ENCODE measurements at places on chromosomes 3 and 15.

DNA sequence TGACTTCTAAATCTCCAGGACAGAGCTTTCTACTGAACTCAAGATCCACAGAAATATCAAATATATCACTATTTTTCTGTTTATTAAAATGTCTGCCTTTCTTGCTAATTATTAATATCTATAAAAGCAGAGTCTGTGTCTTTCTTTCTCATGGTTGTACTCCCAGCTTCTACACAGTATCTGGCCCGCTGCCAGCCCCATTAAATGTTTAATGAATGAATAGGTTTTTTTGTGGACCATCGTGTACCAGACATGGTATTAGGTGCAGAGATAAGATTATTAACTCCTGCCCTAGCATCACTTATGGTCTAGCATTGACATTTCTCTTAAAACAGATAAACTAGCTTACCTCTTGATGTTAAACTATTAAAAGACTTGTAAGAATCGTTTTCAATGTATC lies 111.4 kb upstream of the RBMS3 start:
- DNase-seq: no peak

- no peak for DNase-seq
Measured at GRCh38 chr3:177050501-177051237, 146.6 kb downstream of the TBL1XR1 start.

- DNase-seq: no peak
Measured at GRCh38 chr3:123947482-123947881, 13.5 kb downstream of the CCDC14 start.

GRCh38 chr15:31283043-31283442 lies 43.6 kb upstream of the KLF13 start:
- DNase-seq: no peak

GRCh38 chr3:64650096-64650622 lies 37.6 kb downstream of the ADAMTS9 start:
- no peak for DNase-seq

DNA sequence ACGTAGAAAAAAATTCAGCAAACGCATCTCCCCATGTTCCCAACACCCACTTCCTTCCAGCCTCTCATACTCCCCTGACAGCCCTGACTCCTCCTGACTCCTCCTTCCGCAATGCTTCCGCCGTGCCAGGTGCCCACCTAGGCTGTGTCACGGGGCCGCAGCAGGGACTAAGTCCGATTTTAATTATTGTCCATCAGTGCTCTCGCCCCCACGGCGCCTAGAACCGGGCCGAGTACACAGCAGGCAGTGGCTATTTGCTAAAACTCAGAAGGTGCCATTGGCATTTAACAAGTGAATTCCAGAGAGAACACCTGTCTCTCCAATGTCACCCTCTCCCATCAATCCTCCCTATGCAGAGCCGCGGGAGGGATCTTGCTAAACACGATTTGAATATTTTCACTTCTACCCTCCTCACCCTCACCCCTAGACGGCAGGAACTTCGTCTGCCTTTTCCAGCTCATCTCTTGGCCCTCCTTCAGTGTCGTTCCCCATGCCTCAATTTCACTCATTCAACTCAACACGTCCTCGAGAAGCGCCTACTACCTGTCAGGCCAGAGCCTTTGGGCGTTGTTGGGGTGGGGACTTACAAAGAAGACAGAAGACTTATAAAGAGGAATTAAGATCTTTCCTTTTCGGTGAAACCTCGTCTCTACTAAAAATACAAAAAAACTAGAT lies 11.5 kb upstream of the SHF start:
- no peak for DNase-seq

DNA sequence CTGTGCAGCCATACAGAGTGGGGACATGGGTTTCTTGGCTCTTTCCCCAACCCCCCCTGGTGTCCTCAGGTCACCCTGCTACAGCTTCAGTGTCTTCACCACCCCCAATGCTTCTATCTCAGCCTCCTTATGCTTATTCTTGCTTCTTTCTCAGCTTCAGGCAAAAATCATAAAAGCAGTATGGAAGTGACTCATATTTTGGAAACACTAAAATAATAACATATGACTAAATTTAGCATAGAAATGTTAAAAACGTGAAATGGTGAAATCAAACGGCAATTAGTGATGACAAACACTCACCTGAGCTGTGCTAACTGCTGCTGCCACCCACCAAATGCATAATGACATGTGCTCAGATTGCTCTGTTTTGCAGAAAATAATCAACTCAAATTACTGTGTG lies 475.2 kb upstream of the EPHA3 start:
- no peak for DNase-seq

GRCh38 chr3:75396316-75396802 lies 267.8 kb upstream of the FRG2C start:
- no peak for DNase-seq

Measured in skeletal muscle cell (primary cell).